M059J (cell line): ENCODE measurements at places on chromosomes 11 and 22.

DNA sequence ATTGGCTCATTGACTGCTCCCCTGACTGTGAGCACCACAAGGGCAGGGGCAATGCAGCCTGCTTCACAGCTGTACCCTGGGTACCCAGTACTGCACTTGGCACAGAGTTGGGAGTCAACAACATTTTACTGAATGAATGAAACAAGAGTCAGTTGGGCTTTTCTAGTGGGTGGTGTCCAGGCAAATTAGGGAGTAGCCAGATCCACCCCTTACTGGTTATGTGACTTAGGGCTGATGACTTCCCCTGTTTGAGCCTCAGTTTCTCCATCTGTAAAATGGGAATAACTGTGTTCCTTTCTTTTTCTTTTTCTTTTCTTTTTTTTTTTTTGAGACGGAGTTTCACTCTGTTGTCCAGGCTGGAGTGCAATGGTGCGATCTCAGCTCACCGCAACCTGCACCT, 23.1 kb downstream of the MIAT start:
- DNase-seq: no peak

- no peak for DNase-seq
These were observed 38.5 kb upstream of the LARGE1 start for GRCh38 chr22:33958741-33959140.

DNA sequence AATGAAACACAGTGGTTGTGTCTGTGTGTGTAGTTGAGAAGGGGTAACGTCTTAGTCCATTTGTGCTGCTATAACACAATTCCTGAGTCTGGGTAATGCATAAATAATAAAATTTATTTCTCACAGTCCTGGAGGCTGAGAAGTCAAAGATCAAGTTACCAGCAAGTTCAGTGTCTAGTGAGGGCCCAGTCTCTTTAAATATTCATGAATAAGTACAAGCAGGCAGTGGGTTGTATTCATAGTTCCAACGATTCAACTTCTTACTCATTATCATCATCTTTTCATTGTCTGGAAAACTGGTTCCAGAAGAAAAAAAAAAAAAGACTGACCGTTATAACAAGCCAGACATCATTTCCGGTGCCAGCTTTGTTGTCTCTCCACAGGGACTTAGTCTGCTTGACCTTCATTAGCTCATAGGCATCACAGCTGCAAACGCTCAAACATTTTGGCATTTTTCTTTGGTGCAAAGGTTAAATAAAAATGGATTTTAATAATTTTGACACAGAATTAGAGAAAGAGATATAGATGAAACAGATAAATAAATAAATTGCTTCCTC, 1297.5 kb downstream of the LRRC4C start:
- DNase-seq: no peak

- peak; percentile 46 for DNase-seq
These were observed 54.6 kb downstream of the GRIK4 start for GRCh38 chr11:120566176-120566575.

- DNase-seq: peak; percentile 52
These were observed 110.3 kb downstream of the LRRC32 start for GRCh38 chr11:76560219-76560618.

- no peak for DNase-seq
These were observed 4.7 kb upstream of the CASP5 start for GRCh38 chr11:105027678-105028077.

GRCh38 chr22:45549762-45550378, 47.2 kb downstream of the FBLN1 start:
- DNase-seq: peak; percentile 53

DNA sequence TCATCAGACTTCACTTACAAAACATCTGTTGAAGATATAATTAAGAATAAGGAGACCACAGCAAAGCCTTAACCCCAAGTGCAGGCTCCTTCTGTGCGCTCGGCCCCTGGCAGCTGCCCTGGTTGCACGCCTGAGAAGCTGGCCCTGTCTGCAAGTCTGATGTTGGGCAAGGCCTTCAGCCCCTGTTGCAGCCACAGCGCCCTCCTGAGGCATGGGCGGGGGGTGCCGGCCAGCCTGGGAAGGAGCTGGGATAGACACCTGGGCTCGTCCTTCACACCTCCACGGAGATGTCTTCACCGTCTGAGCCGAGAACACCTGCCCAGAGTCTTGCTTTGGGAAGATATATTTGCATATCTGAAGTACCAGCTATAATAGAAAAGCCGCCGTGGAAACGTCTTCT, 104.1 kb downstream of the MPPED1 start:
- DNase-seq: no peak

GRCh38 chr11:111549196-111549868, 8.8 kb downstream of the LAYN start:
- no peak for DNase-seq

DNA sequence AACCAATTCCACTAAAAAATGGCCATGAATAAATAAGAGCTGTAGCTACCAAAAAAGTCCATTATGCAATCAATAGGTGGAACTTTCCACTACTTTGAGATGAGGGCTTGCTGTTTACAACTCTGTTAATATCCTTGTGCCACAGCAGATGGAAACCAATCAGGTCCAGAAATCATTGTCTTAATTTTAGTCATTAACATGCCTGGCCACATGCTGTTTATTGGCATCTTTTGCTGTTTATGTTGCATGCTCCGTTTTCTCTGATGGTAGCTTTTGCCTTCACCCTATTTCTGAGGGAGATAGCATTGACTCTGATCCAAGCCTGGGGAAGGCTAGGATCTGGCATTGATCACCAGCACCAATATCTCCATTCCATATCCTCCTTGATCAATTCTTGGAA, 192.9 kb upstream of the SEZ6L start:
- no peak for DNase-seq

DNA sequence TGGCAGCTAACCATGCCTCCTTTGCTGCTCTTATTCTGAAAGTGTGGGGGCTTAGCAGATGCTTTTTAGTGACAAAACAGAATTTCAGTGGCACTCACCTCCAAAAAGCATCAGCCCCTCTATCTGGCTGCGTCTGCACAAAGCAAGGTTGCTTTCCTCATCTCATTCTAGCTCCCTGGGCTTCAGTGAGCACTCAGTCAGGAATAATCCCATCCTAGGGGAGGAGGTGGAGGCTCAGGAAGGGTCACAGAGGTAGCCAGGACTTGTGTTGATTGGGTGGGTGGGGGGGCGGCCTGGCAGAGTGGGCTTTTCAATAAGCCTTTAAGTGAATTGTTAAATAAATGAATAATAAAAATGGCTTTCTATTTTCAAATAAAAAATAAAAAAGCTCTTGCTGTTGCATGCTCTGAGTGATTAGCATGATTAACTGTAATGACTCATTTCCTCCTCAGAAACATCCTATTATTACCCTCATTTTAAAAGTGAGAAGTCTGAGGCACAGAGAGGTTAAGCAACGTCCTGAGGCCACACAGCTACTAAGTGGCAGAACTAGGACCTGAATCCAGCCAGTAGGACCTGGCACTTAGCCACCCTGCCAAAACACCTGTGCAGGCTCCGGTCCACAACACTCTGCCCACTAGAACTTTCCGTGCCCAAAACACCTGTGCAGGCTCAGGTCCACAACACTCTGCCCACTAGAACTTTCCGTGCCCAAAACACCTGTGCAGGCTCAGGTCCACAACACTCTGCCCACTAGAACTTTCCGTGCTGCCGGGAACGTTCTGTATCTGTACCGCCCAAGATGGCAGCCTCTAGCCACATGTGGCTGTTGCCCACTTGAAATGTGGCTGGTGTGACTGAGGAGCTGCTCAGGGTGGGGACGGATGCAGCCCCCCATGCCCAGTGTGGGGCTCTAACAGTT, 5.5 kb downstream of the B3GAT1 start:
- no peak for DNase-seq

DNA sequence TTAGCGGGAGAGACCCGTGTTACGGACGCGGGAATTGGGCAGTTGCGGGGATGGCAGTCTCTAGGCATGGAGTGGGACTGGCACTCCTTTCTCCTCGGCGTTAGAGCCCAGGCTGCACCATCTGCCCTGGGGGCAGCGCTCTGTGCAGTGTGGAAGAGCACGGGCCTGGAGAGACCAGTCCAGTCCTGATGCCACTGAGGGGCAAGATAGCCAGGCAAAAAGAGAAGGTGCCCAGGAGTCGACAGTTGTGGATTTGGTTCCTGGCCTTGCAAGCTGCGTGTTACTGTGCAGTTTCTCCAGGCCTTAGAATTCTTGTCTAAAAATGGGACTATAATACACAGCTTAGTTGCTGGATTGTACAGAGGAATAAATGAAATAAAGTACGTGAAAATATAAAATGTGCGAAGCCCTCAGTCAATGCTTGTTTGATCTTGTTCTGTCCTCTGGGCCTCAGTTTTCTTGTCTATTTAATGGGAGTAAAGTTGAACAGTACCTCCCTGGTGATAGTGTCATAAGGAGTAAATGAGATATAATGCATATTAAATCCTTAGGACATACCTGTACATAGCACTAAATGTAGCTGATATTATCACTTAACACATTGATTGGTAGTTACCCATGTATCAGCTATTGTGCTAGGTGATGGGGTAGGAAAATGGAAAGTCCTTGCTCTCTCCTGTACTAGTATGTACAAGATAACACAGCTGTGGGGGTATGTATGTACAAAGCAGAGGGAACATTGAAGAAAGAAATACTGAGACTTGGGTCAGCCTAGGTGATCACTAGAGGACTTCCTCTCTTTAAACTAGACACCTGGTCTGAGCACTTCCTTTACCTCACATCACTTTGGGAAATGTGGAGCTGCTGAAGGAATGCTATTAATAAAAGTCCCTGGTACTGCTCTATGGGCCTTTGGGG, 1.2 kb downstream of the ATXN10 start:
- no peak for DNase-seq

DNA sequence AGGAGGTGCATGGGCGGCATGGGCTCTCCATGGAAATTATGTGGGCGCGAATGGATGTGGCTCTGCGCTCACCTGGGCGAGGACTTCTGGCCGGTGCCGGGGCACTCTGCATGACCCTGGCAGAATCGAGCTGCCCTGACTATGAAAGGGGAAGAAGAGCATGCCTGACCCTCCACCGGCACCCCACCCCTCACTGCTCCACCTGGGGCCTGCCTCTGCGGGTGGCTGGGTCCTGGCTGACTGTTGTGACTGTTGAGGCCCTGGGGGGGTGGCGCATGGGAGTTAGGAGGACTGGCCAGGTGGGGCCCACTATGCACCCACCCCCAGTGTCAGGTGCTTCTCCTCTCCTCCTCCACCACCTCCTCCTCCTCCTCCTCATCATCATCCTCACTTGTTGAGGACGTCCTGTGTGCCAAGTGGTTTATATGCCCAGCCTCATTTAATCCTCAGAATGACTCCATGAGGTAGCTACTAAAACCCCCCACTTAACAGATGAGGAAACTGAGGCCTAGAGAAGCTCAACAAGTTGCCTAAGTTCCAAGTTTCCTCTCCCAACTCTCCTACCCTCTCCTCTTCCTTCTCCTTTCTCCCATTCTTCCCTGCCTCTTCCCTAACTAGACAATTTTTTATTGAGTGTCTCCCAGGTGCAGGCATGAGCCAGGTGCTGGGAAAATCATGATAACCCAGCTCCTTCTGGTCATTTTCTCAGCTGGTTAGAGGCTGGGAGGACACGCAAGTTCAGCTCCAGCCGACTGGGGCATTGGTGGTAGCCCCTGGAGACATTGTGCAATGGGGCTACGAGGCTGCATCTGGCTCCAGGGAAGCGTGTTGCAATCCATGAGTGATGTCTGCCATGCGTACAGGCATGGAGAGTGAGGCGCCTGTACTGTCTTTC, 2.3 kb downstream of the MYEOV start:
- DNase-seq: peak; percentile 38

GRCh38 chr11:63907063-63907462, 9.9 kb downstream of the RCOR2 start:
- DNase-seq: no peak

DNA sequence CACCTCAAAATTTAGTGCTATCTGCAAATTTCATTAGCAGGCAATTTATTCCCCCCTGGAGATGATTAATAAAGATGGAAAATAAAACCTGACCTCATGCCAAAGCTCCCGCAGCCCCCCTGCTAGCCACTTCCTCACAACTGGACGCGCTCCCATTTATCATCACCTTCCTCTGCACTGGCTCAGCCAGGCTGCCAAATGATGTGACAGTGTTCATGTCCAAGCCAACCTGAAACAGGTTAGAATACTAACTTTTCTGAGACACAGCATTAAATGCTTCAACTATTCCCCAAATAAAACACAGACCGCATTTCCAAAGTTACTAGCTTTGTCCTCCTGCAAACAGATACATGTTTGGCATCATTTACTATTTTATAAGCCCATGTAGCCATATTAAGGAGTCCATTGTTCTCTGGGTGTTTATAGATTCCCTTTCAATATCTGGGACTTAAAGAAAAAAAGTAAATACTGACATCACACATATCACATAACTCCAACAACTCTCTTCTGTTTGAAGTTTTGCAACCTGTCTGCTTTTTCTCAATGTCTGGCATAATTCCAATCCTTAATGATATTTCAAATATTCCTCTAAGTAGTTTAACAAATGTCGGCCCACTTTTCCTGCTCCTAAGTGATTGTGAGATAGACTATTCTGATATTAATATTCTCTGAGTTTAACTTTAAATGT, 829.7 kb upstream of the FAT3 start:
- peak; percentile 4 for DNase-seq

DNA sequence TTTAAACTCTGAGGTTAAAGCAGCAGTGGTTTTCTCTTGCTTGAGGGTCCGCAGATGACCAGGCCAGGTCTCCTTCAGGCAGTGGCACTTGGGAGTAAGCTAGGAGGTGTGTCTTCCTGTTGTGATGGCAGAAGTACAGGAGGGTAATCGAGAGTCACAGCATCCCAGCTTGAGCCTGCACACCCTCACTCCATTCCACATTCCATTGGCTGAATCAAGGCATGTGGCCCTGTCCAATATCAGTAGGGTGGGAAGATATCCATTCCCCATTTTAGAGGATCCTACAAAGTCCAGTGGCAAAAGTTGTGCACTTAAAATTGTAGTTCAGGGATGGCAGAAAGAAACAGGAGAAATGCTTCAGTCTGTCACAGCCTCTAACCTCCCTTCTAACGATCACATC, 23.3 kb downstream of the OSBP2 start:
- no peak for DNase-seq

GRCh38 chr11:46508360-46508759, 85.5 kb downstream of the AMBRA1 start:
- no peak for DNase-seq

DNA sequence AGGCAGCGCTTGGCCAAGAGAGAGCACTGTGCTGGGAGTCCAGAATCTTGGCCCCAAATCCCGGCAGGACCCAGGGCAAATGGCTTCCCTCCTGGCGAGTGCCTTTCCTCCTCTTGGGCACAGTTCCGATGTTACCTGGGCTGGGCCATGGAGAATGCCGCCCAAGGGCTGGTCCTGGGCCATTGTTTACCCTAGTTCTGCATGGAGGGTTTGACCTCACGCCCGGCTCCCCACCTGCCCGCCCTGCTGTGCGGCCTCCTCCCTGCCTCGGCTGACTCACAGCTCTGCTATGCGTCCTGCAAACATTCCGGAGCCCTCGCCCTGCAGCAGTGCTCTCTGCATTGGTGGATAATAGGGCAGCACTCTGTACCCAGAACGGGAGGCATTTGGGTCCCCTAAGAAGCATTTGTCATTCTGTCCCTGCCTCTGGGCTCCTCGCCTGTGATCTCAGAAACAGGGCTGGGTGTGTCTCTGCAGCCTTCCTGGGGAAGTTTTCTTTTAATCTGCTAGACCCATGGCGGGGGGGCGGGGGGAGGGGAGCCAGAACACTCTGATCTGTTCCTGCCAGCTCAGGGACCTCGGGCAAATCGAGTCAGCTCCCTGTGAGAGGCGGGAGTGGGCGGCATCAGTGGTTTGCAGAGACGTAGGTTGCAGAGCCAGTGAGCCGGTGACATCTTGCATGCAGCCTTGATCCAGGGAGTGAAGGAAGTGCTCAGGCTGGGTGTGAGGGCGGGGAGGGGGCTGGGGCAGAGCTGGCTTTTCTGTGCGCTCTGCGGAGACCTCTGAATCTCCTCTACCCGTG, 32.9 kb upstream of the SMIM38 start:
- DNase-seq: peak; percentile 94
